Pons (tissue), 1 donor: ENCODE measurements at places on chromosomes 1 and 21.

GRCh38 chr21:26115305-26115704 lies 55.3 kb downstream of the APP start:
- DNase-seq = no peak

DNA sequence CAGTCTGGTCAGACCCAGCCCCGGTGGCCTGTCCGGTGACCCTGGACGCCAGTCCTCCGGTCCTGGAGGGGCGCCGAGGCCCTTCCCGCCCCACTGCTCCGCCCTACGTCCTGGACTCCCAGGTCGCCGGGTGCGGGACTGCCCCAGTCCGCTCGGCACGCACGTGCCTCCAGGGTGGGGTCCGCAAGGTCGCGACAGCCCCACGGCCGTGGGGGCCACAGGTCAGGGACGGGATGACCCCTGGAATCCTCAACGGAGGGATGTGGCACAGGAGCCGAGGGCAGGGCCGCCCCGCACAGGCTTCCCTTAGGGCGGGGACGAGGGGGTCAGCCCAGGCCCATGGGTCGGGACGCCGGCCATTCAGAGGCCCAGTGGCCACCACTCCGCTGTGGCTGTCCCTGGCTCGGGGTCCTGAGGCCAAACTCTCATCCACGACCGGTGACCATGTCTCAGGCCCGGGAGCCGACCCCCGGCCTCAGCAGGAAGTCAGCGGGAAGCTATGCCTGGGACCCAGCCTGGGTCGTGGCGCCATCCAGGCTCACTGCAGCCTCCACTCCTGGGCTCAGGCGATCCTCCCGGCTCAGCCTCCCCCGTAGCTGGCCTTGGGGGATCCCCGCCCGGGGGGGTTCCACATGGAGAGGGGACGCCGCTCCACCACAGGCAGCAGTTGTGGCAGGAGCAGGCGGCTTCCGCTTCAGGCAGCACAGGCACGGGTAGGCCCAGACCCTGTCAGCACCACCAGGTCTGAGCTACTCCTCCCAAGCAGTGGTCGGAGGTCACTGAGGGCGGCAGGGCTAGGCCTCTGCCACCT lies 599 bp upstream of the TMEM240 start:
- no peak for DNase-seq

GRCh38 chr21:40681164-40681859 lies 165.6 kb downstream of the DSCAM start:
- peak; percentile 78 for DNase-seq

GRCh38 chr1:13732971-13733667 lies 33.1 kb downstream of the PRDM2 start:
- no peak for DNase-seq

DNA sequence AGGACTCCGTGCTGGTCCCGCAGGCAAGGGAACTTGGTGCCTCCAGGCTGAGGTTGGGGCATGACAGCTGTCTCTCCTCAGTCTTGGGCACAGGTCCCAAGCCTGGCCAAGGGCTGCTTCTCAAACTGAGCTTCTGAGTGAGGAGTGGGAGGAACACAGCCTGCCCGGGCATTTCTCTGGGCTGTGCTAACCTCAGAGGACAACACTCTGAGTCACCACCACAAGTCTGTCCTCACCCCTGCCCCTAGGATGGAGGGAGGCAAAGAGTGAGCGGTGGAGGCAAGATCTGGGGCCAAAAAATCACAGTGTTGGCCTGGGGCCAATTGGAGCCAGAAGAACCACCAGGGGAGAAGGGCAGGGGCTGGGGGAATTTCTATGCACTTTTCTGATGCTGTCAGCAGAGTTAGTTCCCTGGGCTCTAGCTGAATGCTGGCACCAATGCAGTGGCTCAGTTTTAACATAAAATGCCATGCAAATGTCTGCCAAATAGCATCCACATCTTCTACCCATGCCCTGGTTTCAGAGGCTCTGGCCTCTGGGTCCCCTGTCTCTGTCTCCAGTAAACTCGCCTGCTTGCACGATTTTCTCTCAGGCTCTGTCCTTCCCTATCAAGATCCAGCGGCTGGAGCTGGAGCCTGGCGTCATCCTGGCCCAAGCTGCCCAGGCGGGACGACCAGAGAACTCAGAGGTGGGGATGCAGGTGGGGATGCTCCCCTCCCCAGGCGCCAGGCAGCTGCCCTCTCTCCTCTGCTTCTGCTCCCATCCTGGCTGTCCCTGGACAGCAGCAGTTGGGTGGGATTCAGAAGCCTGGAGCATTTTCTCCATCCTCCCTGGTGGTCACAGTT lies 11.0 kb upstream of the CDK18 start:
- DNase-seq = peak; percentile 26

- no peak for DNase-seq
Measured at GRCh38 chr1:206455289-206455665, 15.0 kb upstream of the IKBKE start.

DNA sequence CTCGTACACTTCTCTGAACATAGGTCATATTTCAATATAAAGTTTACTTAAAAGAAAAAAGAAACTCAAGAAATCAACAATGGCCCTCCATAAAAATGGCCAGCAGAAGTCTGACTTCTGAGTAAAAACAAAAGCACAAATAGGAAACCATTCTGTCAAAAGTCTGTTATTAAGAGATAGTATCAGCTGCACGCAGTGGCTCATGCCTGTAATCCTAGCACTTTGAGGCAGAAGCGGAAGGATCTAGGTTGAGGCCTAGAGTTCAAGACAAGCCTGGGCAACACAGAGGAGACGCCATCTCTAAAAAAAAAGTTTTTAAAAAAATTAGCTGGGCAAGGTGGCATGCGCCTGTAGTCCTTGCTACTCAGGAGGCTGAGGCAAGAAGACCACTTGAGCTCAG lies 67.3 kb downstream of the PUM1 start:
- no peak for DNase-seq

- DNase-seq = no peak
Measured at GRCh38 chr1:10540277-10541005, 65.7 kb downstream of the PEX14 start.

DNA sequence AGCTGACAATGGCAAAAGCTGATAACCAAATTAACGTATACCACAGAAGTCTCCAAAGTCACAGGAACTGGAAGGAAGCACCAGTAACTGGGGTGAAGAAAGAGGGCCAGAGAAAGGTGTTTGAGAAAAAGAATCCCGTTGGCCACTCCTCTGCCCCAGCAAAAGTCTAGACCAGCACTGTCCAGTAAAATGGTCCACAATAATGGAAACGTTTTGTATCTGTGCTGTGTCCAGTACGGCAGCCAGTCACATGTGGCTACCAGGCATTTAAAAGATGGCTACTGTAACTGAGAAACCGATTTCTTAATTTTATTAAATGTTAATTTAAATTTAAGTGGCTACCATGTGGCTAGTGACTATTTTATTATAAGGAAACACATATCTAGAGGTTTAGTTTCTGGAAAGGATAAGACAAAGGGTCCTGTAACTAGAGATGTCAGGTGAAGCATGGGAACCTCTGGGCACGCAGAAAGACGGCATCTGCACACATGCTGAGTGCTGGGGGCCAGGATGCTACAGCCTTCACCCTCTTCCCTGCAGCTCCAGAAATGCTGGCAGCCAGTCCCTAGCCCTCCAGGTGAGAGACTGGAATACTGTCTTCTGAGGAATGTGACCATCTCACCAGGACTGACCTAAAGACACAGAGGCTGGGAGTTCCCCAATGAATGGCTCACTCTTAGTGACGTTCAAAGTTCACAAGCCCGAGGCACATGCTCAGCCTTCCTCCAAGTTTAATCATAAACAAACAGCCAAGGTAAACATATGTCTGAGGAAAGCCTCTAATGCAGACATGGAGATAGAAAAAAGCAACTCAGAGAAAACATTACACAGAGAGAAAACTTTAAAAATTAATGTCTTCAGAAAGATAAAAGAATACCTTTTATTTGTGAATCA lies 50.7 kb downstream of the JAK1 start:
- no peak for DNase-seq

DNA sequence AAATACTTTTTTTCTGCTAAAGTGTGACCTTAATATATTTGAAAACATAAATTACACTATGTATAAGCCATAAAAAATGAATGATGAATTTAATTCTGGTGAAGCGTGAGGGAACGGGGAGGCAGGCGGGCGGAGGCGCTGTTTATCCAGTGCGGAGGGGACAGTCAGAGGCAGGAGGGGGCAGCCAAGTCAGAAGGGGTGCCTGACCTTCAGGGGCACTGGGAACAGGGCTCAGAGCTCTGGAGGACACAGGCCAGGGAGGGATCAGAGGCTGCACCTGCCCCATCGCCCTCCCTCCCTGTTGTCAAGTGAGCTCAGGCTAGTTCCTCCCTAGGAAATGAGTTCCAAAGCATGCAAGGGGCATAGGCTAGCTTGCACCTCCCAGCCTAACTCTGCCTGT lies 82.0 kb upstream of the CASZ1 start:
- DNase-seq = no peak

DNA sequence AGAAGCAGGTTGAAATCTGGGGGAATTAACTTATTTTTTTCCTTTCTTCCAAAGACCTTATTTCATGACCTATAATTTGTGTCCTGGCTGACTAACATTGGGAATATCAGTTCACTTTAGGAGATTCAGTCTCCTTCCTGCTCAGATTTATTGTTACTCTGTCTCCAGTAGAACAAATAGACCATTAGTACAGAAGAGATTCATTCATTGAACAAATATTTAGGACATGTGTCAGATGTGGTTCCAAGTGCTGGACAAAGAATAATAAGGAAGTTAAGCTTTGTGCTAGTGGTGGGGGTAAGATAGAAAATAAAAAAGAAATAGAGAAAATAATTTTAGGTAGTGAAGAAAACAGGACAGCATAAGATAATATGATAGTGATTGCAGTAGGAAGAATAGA lies 20.3 kb downstream of the ZMYM4 start:
- peak; percentile 9 for DNase-seq

DNA sequence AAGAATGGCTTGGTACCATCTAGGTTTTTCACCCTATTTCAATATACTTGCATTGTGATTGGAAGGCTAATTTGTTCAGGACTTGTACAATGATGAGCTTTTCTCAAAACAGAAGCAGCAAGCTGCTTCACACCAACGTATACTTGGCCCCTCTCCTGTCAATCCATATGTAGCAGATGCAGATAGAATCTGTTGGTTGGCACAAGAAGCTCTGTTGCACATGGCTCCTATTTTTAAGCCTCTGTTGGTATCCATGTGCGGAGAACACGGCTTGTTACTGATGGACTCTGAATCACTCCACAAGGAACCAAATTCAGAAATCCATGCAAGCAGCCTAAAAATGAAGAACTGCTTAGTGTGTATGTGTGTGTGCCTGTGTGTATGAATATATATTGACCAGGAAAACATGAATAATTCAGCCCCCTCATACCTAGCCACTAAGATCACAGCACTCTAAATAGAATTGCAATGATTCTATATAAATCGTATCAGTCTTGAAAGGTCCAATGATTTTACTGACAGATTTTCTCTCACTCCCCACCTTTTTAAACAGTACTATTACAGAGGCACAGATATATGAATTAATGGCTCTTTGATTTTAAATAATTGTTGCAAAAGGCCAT lies 258.4 kb upstream of the DPYD start:
- no peak for DNase-seq

DNA sequence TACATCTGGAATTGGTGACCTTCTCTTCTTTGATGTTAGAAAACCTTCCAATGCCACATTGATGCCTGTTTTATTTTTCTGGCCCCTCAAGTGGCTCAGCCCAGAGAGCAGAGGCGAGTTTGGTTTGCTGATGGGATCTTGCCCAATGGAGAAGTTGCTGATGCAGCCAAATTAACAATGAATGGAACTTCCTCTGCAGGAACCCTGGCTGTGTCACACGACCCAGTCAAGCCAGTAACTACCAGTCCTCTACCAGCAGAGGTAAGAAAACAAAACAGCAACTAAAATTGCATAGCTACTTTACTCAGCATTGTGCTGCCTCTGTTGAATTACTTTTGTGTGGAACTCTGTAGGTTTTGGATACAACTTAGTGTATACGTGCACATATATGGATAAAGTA lies 97.6 kb downstream of the CC2D1B start:
- peak; percentile 12 for DNase-seq

DNA sequence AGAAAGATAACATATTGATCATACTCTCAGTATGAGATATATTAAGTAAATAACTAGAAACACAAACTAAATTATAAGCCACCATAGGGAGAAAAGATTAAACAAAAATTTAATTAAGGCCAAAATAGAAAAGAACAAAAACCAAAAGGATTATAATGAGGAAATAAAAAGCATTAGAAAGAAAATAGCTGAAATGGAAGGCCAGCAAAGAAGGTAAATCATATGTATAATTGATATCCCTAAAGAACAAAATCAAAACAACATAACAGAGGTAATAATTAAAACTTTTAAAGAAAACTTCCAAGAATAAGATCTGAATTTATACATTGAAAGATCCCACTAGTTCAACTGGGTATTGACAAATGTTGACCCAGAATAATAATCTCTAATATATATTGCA lies 453.0 kb downstream of the LRRIQ3 start:
- DNase-seq = no peak
